ENCODE measurements at places on chromosomes 3 and 15.
A peak's percentile ranks its signal among the peaks of the same experiment; 100 is the strongest.

GRCh38 chr3:17808994-17809393, 66.6 kb upstream of the TBC1D5 start:
- no peak for DNase-seq

DNA sequence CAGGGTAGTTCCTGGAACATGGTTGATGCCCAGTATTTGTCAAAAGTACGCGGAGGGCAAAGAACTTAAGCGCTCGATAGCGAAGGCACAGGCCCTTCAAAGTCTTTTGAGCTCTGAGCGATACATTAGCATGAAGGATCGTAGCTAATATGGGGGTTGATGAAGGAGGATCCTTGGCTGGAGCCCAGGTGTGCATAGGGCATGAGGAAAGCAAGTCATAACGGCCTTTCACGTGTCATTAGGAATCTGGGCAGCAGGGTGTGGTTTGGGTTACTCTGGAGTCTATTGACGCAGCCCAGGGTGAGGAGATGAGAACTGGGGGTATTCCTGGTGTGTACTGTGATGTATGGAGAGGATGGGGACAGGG, 31.7 kb downstream of the SPINK8 start:
- peak; percentile 1 for DNase-seq

DNA sequence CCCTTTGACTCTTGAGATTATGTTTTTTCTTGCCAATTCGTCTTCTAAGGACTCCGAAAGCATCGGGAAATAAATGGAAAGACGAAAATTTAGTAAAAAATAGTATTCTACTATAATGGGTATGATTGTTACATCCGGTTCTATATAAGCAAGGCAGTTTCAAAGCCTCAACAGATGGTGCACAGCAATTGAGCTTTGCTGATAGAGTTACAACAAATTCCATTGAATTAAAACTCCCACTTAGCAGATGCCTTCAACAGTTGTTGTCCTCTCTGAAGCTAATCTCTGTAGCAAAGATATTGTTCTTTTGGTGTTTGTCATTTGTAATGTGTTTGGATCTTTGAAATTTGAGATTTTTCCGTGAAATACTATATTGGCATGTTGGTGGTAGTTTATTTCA, 16.1 kb upstream of the GHSR start:
- DNase-seq: no peak

DNA sequence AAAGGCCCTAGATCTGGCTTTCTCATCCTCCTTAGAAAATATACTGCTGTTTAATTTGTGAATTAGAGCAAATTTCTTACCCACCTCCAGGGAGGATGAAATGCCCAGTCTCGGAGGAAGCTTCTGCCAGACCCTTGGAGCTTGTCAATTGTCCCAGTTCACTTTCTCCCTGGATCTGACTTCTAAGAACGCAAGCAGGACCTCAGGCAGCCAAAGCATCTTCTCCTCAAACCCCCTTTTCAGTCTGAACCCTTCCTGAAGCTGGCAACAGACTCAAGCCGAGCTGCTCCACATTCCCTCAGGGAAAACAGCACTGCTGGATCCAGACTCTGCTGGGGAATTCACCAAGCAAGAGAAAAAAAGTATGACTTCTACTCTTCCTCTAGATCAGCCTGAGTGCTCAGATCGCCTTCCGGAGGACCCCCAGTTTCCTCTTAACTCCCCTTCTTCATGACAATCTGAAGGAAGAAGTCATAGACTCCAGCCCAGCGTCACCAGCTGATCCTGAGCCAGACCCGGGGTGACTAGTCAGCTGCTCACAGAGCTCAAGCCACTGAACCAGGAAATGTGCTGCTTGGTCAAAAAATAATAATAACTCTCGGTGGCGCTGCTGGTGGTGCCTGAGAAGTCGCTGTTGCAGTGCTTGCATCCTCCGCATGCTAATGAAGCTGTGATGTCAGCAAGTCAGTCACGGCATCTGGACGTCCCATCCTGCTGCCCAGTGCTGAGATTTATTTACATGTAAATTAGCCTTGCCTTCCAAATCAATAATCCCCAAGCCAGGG, at the start of gene PRICKLE2:
TSS of gene PRICKLE2 (minus strand) at position 641 of the 785 bp plus-strand sequence. CDS start 26,539 bp downstream, outside the sequence.
- DNase-seq: no peak

DNA sequence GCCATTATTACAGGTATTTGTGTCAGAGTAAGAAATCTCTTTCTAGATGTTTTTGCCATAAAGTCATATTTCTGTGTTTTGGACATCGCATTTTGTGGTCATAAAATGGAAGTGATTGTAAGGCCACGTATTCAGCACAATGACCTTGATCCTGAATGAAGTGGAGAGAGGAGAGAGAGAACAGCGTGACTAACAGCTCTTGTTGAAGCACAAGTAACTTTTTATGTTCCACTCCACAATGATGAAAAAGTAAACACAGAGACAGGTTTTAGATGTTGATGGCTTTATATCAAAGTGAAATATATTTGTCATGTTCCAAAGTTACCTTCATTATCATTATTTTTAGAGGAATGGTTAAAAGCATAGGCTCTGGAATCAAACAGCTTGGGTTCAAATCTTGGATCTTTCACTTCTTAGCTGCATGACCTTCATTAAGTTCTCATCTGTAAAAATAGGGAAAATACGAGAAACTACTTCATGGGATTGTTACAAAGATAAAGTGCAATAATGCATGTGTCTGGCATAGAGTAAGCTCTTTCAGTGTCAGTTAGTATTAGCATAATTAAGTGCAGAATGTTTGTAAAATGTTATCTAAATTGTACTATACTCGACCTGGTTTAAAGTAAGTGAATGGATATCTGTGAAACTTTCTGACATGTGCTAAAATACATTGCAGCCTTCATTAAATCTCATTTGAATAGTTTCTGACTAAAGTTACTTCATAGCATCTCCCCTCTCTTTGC, 341.5 kb upstream of the DNAJC19 start:
- no peak for DNase-seq

Measured in NCI-H510A (cell line).